AG09319 (cell line): ENCODE measurements at places on chromosomes 6 and 20.

GRCh38 chr6:31157513-31158139 lies at the start of gene CCHCR1:
CCHCR1 (minus strand) TSS chr6:31157802; CDS start chr6:31157600, 202 bp downstream.
- no peak for DNase-seq

DNA sequence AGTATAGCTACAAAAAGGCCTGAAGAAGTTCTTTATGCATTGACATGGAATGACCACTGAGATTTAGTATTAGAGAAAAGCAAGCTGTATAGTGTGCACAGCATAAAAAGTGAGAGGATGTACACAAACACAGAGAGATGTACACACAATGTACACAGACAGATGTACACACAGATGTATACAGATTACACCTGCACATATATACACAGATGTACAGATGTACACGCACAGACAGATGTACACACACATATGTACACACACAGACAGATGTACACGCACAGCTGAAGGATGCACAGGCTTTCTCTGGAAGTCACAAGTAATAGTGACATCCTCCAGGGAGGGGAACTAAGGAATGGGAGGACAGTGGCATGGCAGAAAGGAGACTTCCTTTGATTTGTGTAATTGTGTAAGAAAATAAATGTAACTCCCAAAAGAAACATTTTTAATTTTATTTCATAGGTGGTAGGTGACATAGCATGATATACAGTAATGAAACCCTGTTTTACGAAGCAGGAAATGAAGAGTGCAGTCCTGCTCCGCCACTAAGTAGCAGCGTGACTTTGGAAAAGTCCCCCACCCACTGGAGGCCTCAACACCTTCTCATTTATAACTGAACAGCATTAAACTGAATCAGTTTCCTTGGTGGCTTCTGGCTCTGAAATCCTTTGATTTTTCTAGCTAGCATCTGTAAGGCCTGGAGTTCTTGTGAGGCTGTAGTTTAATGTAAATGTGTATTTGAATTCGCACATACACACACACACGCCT lies 14.1 kb downstream of the NFATC2 start:
- no peak for DNase-seq

GRCh38 chr6:113599444-113599843 lies 257.7 kb upstream of the MARCKS start:
- no peak for DNase-seq

GRCh38 chr6:66096679-66097078 lies 389.7 kb upstream of the EYS start:
- no peak for DNase-seq

DNA sequence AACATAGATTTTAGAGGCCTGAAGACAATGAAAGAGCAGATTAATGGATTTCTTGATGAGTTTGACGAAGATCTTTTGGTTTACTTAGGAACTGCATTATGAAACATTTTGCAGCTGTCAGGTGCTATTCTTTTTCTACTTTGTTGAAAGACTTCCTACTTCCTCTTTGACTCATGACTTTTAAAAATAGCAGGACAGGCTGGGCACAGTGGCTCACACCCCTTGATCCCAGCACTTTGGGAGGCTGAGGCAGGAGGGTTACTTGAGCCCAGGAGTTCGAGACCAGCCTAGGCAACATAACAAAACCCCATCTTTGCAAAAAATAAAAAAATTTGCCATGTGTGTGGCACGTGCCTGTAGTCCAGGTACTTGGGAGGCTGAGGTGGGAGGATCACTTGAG lies 52.0 kb downstream of the ITCH start:
- no peak for DNase-seq

DNA sequence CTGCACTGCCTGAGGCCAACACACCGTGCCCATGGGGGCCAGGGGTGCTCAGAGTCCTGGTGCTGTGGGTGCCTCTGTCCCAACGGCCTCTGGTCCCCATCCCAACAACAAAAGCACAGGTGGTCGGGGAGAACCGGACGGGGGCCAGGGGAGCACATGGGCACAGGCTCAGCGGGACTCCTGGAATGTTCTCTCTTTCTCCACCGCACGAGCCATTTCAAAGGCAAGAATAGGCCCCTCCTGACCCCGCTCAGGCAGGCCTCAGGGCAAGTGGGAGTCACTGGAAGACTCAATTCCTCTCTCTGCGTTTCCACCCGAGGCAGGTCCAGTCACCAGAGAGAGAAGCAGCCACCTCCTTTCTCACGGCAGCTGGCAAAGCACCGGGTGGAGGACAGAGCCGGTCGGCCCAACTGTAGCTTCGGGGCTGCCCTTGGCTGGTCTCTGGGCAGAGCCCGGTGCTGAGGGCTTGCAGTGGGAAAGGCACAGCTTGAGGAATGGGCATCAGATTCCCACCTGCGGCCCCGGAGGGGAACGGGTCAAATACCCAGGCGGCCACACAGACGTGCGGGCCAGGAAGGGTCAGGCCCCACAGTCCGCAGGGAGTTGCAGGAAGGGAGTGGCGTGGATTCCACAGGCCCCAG lies 55.2 kb downstream of the KCNQ2 start:
- DNase-seq, result no peak

DNA sequence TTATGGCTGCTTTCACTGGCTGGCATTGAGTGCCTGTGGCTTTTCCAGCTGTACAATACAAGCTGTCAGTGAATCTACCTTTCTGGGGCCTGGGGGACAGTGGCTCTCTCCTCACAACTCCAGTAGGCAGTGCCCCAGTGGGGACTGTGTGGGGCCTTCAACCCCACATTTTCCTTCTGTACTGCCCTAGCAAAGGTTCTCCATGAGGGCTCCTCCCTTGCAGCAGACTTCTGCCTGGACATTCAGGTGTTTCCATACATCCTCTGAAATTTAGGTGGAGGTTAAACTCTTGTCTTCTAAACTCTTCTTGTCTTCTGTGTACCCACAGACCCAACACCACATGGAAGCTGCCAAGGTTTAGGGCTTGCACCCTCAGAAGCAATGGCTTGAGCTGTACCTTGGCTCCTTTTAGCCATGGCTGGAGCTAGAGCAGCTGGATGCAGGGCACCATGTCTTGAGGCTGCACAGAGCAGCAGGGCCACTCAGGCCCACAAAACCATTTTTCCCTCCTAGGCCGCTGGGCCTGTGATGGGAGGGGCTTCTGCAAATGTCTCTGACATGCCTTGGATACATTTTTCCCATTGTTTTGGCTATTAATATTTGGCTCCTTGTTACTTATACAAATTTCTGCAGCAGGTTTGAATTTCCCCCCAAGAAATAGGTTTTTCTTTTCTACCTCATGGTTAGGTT lies 9.6 kb downstream of the PEX7 start:
- no peak for DNase-seq

DNA sequence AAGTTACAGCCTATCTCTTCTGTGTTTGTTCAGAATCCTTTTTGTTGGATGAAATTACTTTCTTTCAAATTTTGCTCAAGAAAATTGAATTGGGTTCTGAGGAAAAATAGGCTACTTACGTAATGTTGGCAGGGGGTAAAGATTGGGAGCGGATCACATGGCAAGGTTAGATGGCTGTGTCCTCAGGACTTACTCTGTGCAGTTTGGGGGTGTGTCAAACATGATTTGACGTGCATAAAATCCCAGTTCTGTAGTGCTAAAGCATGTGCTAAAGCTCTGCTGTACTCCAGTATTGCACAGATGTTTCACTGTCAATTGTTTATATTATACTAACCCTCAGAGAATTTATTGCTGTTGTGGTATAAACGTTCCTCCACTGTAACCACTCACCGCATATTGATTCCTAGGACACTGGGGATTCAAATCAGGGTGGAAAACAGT lies 2.6 kb downstream of the NT5E start:
- peak; percentile 81 for DNase-seq

DNA sequence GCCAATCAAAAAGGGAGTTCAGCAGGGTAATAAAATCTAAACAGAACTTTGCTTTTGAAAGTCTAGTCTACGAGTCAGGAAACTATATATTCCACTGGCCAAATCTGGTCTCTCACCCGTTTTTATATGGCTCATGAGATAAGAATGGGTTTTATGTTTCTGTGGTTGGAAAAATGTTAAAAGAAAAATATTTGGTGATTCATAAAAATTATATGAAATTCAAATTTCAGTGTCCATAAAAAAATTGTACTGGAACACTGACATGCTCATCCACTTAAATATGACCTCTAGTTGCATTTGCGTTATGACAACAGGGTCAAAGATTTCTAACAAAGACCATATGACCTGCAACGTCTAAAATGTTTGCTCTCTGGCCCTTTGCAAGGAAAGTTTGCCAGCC lies 22.3 kb upstream of the LAMP5 start:
- no peak for DNase-seq

DNA sequence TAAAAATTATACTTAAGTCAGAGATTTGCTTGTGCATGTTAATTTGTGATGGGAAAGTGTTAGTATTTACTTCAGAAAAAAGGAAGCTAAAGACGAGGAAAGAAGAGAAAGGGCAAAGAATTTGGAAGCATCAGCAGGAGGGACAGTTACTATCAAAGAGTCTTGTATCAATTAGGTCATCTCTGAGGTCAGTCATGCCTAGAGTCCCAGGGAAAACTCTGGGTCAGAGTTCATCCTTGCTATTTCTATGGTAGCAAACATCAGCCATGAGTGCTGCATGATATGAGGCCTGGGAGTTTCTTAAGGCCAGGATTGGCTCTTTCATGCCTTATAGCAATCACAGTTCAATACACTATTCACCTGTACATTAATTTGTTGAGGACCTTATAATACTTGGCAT lies 292.9 kb downstream of the FARS2 start:
- DNase-seq, result no peak

GRCh38 chr20:37559312-37560027 lies 31.8 kb upstream of the BLCAP start:
- DNase-seq, result no peak

DNA sequence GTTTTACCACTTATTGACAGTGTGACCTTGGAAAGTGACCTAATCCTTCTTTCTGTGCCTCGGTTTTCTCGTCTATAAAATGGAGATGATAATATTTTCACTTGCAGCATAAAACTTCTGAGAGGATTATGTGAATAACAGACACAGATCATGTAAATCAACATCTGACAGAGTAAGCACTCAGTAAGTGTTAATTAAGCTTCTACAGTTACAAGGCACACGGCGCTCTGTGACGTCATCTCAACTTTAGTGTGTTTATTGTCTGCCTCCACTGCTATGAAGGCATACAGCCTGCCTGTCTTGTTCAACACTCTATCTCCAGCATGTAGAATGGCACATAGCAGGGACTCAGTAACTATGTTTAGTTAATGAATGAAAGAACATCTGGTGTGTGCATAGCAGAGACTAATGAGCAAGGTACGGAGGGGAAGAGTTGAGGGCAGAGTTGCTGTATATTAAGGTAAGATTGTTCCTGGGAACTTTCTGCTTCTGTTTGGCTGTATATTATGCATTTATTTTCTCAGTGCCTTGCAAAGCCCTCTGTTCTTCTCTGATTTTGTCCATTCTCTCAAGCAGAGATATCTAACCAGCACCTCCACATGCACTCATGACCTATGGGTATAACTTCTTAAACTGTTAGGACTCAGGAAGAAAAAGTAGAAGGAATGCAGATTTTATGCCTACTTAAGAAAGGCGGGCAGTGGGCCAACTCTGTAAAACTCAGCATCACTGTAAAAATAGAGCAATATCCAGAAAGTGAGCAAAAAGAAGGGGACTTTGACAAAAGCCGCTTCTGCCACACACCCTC lies 66.4 kb upstream of the STMND1 start:
- no peak for DNase-seq
